Activated CD4-positive, alpha-beta T cell treated with anti-CD3 and anti-CD28 coated beads, Interleukin-2, amount 10 ng/mL, durations not matched to agents 24 days and 14 days (primary cell): ENCODE measurements at places on chromosomes 7 and 10. TPM values are rescaled to one million over a fixed set of nuclear protein-coding genes. Genes with fewer than 3 reads are reported as not detected.

DNA sequence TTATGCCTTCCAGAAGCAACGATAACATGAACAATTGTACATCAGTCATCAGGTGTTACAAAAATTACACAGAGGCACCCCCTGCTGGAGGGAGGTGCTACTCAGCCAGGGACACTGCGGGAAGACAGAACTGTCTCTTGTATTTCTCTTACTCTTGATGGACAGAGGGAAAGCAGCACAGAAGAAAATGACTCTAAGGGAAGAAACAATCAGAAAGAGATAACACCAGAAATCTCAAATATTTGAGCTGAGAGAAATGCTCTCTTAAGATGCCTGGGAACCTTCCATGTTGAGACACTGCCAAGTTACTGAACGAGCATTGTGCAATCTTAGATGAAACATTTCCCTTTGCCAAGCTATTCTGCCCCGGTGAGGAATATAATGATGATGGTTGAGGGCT, 227.6 kb upstream of the NPSR1 start:
- no peak for DNase-seq
- H3K4me3 ChIP-seq = no peak overlapping the region
- no peaks in the 10 kb centered on the region for H3K4me1 ChIP-seq
- H3K27me3 ChIP-seq = no peaks in the 10 kb centered on the region
- no peak overlapping the region for H3K27ac ChIP-seq

DNA sequence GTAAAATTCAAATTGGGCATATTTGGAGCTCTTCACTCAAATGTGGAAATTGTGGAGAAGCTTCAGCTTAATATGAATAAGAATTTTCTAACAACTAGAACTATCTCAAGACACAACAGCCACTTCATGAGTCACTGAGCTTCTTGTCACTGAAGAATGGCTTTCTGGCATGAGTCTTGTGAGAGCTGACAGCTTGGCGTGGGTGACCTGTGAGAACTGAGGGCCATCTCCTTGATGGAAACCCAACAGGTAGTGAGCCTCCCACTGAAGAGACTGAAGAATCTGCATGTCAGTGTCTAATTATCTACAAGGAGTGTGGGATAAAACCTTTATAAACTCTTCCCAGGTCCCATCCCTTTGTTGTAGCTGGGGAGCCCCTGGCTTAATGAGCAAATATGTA, 66.0 kb downstream of the CLEC2L start:
- peaks cover 4% of the 10 kb centered on the region for H3K4me1 ChIP-seq
- H3K4me3 ChIP-seq = no peak overlapping the region
- H3K27ac ChIP-seq = no peak overlapping the region
- H3K36me3 ChIP-seq = peaks cover 27% of the 10 kb centered on the region
- no peaks in the 10 kb centered on the region for H3K27me3 ChIP-seq

DNA sequence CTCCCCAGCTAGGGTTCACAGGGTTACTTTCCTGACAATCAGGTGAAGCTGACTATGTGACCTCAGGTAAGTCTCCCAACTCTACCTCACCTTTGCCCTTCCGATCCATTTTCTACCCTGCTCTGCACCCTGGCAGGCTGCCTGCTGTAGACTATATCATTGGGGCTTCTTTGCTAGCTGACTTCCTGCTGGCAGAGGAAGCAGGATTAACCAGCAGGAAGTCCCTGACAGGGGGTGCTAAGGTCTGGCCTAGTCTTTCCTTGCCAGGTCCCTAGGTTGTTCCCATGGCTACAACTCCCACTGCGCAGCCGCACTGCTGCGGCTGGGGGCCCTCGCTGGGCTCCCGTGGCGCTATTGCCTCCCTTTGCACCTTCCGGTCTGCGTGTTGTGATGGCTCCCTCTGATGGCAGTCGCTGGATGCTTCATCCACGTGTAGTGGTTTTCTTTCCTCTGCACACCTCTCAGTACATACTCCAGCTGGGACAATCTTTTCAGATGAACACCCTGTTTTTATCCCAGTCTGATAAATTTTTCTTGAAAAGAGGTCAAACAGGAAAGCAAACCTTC, 365.9 kb downstream of the REEP3 start:
- DNase-seq = no peak
- peaks cover 1% of the 10 kb centered on the region for H3K27me3 ChIP-seq
- no peak overlapping the region for H3K4me3 ChIP-seq
- no peak overlapping the region for H3K27ac ChIP-seq
- H3K36me3 ChIP-seq = no peaks in the 10 kb centered on the region

DNA sequence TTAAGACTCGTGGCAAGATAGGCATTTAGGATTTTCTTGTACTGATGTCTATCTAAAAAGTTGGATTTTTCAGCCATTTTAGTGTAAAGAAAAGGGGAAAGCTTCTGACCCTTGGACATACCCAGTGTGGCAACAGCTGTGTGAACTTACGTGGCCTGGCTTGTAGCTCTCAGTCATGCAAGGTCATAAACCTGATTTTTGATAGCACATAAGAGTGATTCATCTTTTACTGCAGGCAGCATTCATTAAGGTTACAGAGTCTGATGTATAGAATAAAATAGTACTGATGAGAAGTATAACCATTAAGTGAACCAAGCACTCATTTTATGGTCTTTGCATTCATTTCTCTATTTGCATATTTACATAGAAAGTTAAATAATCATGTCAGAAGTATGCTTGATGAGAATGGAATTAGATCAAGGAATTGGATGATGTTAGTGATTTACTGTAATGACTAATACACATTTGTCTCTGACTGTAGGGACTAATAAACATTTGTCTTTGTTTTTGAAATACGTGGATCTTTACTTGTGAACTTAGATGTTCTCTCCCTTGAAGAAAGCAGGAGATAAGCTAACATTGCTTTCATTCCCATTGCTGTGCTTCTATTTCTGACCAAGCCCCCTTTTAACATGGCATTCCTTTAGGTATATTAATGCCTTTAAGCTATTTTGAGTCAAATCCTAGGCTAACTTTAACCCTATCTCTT, 88.2 kb downstream of the GSDME start:
- DNase-seq = no peak
- no peaks in the 10 kb centered on the region for H3K27me3 ChIP-seq
- no peak overlapping the region for H3K27ac ChIP-seq

- no peaks in the 10 kb centered on the region for H3K36me3 ChIP-seq
- H3K4me1 ChIP-seq = no peaks in the 10 kb centered on the region
- H3K27ac ChIP-seq = no peak overlapping the region
- H3K4me3 ChIP-seq = no peak overlapping the region
These were observed 265.1 kb upstream of the ZMIZ1 start for GRCh38 chr10:78803710-78804109.

DNA sequence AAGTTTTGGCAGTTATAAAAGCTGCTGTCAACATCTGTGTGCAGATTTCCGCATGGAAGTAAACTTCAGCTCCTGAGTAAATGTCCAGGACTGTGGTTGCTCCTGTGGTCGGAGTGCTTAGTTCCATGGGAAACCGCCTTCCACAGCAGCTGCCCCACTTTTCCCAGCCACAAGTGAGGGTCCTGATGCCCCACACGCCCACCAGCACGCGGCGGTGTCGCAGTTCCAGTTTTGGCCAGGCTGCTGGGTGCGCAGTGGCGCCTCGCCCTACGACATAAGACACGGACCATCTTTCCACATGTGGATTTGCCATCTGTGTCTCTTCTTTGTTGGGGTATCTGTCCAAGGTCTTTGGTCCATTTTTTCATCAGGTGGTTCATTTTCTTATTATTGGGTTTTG, 167.1 kb downstream of the DIP2C start:
- H3K27me3 ChIP-seq = peaks cover 7% of the 10 kb centered on the region
- H3K4me1 ChIP-seq = no peaks in the 10 kb centered on the region
- H3K27ac ChIP-seq = no peak overlapping the region
- DNase-seq = no peak
- no peaks in the 10 kb centered on the region for H3K36me3 ChIP-seq
- H3K4me3 ChIP-seq = no peak overlapping the region

DNA sequence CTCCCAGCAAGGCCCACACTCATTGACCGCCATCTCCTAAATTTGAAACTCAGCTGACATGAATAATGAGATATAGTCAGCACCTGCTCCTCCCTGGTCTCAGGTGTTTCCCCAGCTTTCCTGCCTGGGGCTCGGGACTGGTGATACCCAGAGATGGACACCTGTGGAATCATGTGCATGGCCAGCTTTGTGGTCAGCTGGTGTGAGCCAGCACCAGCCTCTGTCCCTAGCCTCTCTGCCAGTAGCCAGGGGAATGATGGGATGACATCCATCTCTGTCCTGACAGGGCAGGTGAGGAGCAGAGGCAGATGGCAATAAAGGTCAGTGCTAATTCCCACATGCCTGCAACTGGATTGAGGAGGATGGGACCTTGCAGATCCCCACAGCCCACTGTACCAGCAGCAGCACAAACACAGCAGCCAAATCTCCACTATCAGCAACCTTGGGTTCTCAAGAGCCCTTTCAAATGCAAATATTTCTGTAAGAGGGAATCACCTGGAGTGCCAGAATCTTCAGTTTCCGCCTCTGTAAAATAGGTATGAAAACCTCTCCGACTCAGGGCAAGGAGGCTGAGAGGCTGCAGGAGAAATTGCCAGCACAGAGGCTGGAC, 329.2 kb upstream of the ZMIZ1 start:
- no peaks in the 10 kb centered on the region for H3K36me3 ChIP-seq
- H3K4me3 ChIP-seq = no peak overlapping the region
- no peak for DNase-seq
- no peak overlapping the region for H3K27ac ChIP-seq
- H3K4me1 ChIP-seq = peaks cover 5% of the 10 kb centered on the region

ATG9B gene
- total RNA-seq = 7.3 and 7.5 TPM in 2 replicates

COPS6 gene
- total RNA-seq = 109 and 114 TPM in 2 replicates
